Sciatic nerve (tissue), 2 donors: ENCODE measurements at places on chromosomes 11 and 22.
A peak's percentile ranks its signal among the peaks of the same experiment; 100 is the strongest.

- peak; percentile 85 for DNase-seq
These were observed 2.1 kb upstream of the MTFP1 start for GRCh38 chr22:30423301-30423958.

GRCh38 chr22:43520632-43521039 lies 108.8 kb downstream of the MPPED1 start:
- no peak for DNase-seq

- no peak for DNase-seq
These were observed 65.5 kb upstream of the EMID1 start for GRCh38 chr22:29139965-29140782.

DNA sequence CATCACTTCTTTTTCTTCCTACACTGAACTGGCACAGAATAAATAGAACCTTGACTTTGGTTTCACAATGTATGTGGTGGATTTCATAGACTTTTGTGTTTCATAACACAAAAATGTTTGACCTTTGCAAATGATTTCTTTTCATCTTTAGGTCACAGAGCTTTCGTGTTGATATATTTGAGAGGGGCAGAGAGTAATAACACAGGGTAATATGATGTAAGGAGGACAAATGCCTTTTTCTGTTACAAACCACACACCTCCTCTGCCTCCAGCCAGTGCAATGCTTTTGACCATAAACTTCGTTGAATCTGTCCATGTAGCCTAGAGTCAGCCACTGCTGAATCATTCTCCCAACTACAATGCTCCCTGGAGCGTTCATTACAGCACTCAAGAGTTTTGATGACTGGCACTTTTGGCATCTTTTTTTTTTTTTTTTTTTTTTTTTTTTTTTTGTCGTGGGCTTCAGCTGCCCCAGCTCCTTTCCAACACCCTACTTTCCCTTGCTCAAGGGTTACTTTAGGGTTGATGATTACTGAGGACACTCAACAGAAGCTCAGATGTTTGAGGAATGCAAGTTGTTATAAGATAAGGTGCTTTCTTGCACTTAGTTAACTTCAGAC lies 11.4 kb upstream of the CAT start:
- DNase-seq = no peak

- no peak for DNase-seq
These were observed 391.4 kb upstream of the CADM1 start for GRCh38 chr11:115895594-115895993.

DNA sequence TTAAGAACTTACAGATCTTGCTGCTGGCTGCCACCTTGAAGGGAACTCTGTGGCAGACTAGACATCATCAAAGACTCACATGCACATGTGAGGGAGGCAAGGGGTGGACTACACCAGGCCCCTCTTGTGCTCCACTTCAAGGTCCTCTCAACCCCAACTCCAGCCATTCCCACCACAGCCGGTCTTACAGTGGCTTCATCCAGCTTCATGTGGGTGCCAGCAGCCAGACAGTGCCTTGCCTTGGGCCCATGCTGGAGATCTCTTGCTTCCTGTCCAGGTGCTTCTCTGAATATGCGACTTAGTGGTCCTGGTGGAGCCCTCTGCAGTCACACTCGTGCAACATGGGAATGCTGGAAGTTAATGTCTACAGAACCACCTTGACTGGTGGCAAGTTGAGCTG lies 44.6 kb upstream of the WNT7B start:
- DNase-seq = no peak

DNA sequence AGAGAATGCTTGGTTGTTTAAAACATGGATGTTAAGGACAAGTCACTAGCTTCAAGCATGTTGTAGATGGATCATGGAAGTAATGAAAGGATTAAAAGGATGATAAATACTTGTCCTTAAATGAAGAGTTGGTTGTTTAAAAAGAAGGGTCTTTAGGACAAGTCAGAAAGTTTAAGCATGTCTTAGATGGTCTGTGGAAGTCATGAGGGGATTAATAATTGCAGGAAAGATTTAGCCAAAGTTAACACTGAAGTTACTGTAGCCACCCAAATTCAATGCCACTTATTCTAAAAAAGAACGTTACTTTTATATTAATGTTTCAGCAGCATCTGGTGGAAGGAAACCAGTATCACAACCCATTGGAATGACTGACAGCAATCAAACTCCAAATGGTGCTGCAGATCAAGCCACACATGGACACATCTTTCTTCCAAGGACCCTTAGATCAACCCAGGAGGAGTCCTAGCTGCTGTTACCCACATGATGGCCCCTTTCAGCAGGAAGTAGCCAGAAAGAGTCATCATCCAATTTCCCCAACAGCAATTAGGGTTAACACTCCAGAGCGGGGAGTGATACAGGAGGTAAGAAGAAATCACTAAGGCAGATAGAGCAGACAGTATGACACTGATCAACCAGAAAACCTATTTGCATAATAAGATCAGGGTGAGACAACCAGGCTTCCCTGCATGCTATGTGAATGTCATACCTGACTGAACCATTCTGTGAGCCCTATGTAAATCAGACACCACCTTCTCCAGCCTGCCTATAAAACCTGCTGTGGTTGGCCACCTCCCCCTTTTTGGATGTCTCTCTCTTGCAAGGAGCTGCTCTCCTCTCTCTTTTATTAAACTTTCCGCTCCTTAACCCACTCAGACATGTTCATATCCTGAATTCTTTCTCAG lies 88.4 kb upstream of the GNAZ start:
- DNase-seq = no peak

DNA sequence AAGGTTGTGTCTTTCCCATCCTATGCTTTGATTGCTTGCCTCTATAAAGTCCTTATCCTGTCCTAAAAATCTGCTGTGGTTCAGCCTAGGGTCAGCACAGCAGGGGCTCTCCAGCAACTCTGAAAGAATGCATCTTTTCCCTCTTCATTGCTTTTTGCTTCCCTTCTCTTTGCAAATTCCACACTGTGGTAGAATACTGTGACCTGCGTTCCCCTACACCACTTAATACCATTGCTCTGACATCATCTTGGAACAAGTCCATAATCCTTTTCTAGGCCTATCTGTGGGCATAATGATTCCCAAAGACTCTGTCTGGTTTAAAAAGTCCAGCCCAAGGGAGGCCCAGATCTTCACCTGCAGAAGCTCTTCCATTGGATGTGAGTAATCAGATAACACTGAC lies 177.7 kb downstream of the NAV2 start:
- DNase-seq = no peak

DNA sequence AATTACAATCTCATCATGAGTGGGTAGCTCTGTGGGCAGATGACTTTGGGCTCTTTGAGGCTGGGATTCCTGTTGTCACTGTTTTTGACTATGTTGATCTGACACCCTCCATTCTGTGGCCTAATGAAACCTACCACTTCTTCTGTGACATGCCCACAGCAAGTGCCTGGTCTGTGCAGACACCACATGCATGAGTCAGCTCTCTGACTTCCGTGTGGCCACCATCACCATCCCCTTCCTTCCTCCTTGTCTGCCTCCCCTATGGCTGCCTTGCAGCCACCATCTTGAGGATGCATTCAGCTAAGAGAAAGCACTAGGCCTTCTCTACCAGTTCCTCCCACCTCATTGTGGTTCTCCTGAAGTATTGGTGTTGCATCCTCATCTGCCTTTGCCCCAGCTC lies 15.3 kb upstream of the OR10V1 start:
- DNase-seq = no peak

DNA sequence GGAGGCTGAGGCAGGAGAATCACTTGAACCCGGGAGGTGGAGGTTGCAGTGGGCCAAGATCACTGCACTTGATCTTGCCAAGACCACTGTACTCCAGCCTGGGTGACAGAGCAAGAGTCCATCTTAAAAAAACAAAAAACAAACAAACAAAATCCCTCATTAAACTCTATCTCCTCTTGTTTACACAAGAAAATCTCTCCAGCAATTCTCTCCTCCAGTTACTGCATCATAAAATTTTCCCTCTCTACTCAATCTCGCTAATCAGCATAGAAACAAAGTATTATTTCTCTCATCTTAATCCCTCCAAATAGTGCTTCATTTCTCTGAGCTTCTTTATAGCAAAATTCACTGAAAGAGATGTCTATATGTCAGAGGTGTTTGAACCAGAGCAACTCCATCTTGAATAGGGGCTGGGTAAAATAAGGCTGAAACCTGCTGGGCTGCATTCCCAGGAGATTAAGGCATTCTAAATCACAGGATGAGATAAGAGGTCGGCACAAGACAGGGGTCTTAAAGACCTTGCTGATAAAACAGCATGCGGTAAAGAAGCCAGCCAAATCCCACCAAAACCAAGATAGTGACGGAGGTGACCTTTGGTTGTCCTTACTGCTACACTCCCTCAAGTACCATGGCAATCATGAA lies 19.8 kb downstream of the MTMR2 start:
- no peak for DNase-seq

GRCh38 chr11:35930466-35930865 lies 13.4 kb upstream of the LDLRAD3 start:
- DNase-seq = no peak

DNA sequence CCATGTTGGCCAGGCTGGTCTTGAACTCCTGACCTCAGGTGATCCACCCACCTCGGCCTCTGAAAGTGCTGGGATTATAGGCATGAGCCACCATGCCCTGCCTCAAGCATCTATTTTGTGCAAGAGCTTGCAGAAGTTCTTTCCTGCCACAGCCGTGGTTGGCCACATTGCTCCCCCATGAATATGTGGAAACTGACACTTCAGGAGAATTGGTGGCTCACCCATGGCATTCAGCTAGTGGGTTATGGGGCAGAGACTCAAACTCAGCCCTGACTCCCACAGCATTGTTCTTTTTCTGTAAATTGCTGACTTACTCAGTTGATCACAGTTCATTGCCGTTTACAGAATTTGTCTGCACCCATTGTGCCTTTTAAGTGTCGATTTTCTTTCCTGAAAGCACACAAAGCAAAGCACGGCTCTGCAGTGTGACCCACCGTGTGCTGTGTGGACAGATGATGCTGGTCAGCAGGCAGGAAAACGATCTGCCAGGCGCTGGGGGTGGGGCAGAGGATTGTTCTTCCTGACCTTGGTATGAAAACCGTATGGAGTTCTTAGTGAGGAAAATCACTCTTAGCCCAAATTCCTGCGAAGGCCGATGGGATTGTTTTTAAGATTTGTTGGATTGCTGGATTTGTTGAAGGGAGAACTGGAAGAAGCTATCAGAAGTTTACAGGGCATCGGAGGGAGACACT lies 115.6 kb downstream of the PTPRJ start:
- no peak for DNase-seq

- no peak for DNase-seq
These were observed 57.4 kb downstream of the CHRDL2 start for GRCh38 chr11:74673693-74674360.

DNA sequence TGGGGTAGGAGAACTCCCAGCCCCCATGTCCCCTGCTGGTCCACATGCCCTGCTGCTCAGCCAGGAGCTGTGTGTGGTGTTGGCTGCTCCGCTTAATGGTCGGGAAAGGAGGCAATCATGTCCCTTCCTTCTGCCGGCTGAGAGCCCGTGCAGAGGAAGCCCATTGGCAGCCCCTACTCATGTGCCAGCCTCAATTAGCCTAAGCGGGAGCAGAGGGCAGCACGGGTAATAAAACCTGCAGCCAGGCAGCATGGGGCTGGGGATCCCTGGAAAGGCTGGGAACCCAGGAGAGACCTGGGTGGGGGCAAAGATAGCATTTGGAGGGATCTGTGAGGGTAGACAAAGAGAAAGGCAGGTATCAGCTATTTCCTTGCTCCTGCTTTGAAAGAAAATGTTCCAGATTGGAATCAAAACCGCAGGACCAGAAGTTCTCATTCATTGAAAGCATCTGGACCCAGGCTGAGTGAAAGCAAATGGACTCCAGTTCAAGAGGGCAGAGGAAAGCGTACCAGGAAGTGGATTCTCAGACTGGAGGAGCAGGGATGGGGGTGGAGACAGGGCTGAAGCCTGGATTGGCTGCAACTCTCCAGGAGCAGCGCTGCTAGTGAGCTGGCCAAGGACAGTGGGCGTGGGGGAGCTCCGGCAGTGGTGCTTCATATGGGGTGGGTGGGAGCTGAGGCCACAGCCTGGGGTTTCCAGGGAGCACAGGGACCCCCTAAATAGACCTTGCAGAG lies 103.4 kb upstream of the NECTIN1 start:
- DNase-seq = no peak

DNA sequence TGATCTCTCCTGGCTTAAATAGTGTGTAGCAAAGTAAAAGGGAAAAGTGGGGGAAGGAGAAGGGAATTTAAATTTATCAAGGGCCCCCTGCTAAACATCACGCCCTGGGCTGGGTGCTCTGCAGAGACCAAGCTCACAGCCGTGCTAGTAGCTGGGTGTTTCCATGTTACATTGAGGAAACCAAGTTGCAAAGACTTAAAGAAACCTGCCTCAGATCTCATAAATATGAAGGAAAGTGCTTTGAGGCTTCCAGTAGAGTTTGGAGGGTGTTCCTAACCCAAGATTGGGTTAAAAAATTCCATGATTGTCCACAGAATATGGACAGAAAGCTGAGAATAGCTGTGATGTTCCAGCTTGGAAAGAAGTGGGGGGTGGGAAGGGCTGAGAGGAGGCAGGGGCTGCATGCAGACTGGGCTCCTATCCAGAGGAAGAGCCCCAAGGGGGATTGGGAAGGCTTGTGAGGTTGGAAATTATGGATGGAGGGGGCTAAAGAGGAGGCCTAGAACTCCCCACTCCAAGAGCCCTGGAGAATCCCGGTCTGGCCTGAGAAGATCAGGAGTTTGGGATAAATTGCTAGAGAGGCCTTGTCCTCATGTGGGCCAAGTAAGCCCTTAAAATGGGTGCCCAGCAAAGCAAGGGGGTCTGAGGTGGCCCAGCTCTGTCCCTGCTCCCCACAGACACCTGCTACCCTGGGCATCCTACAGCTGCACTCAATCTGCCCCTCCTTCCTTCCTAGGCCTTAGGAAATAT lies 25.0 kb upstream of the OAF start:
- peak; percentile 71 for DNase-seq

GRCh38 chr11:34406413-34406812 lies 32.3 kb upstream of the CAT start:
- no peak for DNase-seq

DNA sequence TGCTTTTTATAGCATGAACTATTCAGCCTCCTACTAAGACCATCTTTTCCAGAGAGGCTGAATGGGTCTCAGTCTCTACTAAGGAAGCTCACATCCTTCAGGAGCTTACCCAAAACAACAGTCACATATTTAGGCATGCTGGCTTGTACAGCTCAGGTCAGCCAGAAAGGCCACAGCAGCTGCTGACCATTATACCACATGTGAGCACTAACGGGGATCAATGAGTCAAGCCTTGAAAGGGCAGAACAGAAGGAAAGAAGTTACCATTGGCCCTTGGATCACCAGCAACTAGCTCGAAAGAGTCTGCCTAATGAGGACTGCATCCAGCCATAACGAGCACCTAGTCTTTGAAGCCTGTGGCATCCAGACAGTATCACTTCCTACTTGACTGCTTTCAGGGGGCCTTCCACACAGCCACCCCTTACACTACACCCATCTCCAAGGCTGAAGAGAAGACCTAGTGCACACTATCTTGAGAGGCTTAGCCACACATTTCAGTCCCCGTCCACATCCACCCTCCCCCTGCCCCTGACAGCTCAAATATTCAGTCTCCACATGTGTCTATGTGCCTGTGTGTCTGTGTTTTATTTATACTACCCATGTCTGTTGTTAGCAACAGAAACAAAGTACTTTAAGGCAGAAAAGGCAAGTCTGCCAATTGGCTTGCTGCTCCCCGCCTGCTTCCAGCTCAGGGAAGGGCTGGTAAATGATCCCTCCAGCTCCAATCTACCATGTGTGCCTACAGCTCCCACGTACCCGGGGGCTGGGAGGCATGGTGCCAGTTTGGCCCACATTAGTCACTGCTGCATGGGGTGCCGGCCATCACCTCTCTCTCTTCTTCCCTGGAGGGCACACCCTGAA lies 95.5 kb downstream of the RPL27A start:
- no peak for DNase-seq
